Vein endothelial cell (primary cell): ENCODE measurements at places on chromosomes 12 and 14. TPM values are rescaled to one million over a fixed set of nuclear protein-coding genes. Genes with fewer than 3 reads are reported as not detected.

Gene RAD9B
- 0.19 and 0.33 TPM in 2 replicates for total RNA-seq

Gene MIP
- 0.29 TPM in 1 of 2 replicates, not detected in the other for total RNA-seq

Gene DPPA3
- not detected in 2 replicates for total RNA-seq

Gene ARMH4
- total RNA-seq, result 1.3 and 1.6 TPM in 2 replicates

Gene WDR89
- 8.2 and 12.2 TPM in 2 replicates for total RNA-seq

Gene EIF2S1
- total RNA-seq, result 184 and 191 TPM in 2 replicates

Gene AKAP3
- 0.65 and 1.1 TPM in 2 replicates for total RNA-seq

Gene HOXC12
- total RNA-seq, result not detected in 2 replicates

Gene DYNC1H1
- 508 and 628 TPM in 2 replicates for total RNA-seq

Gene RNASE4
- total RNA-seq, result 6.4 and 20.9 TPM in 2 replicates

Gene MYO1H
- not detected in 2 replicates for total RNA-seq

Gene PROX2
- under 0.01 TPM in 1 of 2 replicates, not detected in the other for total RNA-seq

Gene NPC2
- total RNA-seq, result 207 and 218 TPM in 2 replicates

Gene KCNMB4
- 0.65 and 0.86 TPM in 2 replicates for total RNA-seq

Gene CRIP1
- 1.1 and 2.0 TPM in 2 replicates for total RNA-seq

Gene SDR9C7
- not detected in 2 replicates for total RNA-seq

Gene TMCC3
- total RNA-seq, result 16.0 and 27.3 TPM in 2 replicates

Gene USP5
- 93.1 and 105 TPM in 2 replicates for total RNA-seq

Gene GCH1
- total RNA-seq, result 2.3 and 5.8 TPM in 2 replicates

Gene IFNG
- total RNA-seq, result not detected in 2 replicates

Gene CCDC177
- total RNA-seq, result not detected in 2 replicates

Gene COX8C
- not detected in 2 replicates for total RNA-seq

Gene PCED1B
- total RNA-seq, result 0.33 and 0.38 TPM in 2 replicates

Gene TAS2R50
- 4.5 and 4.6 TPM in 2 replicates for total RNA-seq

Gene CBLN3
- total RNA-seq, result 1.2 and 1.3 TPM in 2 replicates

Gene ERBB3
- 0.33 and 0.48 TPM in 2 replicates for total RNA-seq

Gene TMEM132C
- total RNA-seq, result not detected in 2 replicates

Gene MIPOL1
- total RNA-seq, result 19.6 and 21.6 TPM in 2 replicates

Gene PSMC6
- 75.1 and 98.6 TPM in 2 replicates for total RNA-seq

Gene CLEC4D
- not detected in 2 replicates for total RNA-seq

Gene KRT5
- not detected in 2 replicates for total RNA-seq

Gene CCDC175
- not detected in 2 replicates for total RNA-seq

Gene KRT83
- not detected in 2 replicates for total RNA-seq
